Left cardiac atrium (tissue), 4 donors: ENCODE measurements at places on chromosomes 16 and 17. TPM values are rescaled to one million over a fixed set of nuclear protein-coding genes. Genes with fewer than 3 reads are reported as not detected.

Gene FAHD1
- 21.2 TPM for total RNA-seq

Gene SSTR5
- total RNA-seq = 10.7 TPM

Gene HOXB4
- total RNA-seq = 0.31 TPM

Gene NLRC3
- total RNA-seq = 1.0 TPM

Gene ZNF385C
- 0.27 TPM for total RNA-seq

Gene SOX9
- total RNA-seq = 16.3 TPM

GRCh38 chr17:47751471-47751870, 18.4 kb downstream of the TBX21 start:
- DNase-seq = no peak

- no peak for DNase-seq
Measured at GRCh38 chr16:72818236-72818845, 229.6 kb downstream of the ZFHX3 start.

GRCh38 chr16:65546353-65546791, 424.5 kb upstream of the CDH11 start:
- DNase-seq = no peak

- no peak for DNase-seq
Measured at GRCh38 chr16:769184-769784, 8.8 kb downstream of the MSLN start.

DNA sequence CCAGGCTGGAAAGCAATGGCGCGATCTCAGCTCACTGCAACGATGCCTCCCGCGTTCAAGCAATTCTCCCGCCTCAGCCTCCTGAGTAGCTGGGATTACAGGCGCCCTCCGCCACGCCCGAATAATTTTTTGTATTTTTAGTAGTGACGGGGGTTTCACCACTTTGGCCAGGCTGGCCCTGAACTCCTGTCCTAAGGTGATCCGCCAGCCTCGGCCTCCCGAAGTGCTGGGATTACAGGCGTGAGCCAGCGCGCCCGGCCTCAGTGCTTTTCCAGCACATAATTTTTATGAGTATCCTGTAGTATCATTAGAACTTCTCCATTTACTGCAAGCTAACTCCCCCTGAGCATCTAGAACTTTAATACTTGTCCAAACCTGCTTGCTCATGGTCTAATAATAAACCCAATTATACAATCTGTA, 1.8 kb downstream of the UBE2G1 start:
- DNase-seq = no peak

DNA sequence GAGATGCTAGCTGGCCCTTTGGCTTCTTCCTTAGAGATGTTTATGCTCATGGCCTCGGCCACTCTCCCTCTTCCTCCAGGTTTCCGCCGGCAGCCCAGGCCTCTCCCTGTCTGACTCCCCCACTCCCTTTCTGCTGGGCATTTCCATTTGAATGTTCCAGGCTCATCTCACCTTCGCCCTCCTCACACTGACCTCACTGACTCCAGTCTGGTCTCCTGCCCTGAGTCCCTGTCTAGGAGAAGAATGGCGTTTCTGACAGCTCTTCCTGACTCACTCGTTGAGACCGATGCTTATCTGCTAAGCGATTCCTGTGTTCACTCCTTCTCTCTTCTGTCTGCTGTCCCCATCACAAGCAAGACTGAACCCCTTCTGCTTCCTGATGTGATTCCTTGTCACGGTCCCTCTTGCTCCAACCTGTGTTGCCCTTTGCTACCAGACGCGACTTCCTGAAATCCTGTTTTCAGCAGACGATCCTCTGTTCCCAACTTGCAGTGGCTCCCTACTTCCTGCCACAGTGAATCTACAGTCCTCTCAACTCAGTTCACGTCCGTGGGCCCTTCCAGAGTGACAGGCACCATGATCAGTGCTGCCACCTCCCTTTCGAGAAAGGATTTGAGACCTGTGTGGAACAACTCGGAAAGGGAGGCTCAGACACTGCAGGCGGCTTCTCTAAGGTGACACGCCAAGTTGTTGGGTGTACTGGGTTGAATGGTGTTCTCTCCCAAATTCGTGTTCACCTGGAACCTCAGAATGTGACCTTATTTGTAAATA, 176.4 kb downstream of the MSI2 start:
- DNase-seq = no peak

- peak; percentile 49 for DNase-seq
Measured at GRCh38 chr16:50246299-50247122, 19.8 kb upstream of the ADCY7 start.

GRCh38 chr17:77565166-77565565, 393.3 kb upstream of the TNRC6C start:
- DNase-seq = no peak

DNA sequence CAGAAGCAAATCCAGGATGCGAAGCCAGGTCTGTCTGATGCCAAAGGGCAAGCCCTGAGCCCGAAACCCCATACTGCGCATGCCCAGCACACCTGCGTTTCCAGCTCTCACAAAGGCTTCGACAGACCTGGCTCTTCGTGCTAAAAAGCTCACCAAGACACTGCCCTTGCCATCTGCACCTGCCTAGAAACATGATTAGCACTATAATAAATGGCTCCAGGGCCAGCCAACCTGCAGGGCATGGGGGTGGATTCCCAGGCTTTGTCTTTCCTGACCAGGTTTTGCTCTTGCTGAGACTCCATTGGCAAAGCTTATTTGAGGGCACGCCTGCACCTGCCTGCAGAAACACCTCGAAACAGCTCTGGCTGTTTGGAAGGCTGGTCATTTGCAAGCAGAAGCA, 14.4 kb upstream of the PLD6 start:
- no peak for DNase-seq

DNA sequence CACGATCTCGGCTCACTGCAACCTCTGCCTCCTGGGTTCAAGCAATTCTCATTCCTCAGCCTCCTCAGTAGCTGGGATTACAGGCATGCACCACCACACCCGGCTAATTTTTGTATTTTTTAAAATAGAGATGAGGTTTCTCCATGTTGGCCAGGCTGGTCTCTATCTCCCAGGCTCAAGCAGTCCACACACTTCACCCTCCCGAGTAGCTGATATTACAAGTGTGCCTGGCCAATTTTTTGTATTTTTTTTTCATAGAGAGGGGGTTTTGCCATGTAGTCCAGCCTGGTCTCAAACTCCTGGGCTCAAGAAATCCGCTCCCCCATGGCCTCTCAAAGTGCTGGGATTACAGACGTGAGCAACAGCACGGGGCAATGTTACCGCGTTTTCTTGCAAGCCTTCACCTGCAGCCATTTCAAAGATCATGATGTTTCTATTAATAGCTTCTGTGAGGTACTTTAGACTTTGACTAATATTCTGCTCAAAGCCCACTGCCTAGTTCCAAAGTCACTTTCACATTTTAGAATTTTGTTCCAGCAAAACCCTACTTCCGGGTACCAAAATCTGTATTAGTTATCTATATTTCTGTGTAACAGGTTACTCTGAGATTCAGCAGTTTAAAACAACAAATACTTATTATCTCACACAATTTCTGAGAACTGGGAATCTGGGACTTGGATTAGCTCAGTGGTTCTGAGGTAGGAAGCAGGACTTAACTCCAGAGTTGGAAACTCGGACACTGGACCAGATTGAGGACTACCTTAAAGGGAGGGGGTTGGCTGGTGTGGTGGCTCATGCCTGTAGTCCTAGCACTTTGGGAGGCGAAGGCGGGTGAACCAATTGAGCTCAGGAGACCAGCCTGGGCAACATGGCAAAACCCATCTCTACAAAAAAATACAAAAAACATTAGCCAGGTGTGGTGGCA, 12.0 kb upstream of the MED13 start:
- DNase-seq = no peak

GRCh38 chr16:11133344-11133943, 122.6 kb downstream of the SOCS1 start:
- DNase-seq = peak; percentile 85

DNA sequence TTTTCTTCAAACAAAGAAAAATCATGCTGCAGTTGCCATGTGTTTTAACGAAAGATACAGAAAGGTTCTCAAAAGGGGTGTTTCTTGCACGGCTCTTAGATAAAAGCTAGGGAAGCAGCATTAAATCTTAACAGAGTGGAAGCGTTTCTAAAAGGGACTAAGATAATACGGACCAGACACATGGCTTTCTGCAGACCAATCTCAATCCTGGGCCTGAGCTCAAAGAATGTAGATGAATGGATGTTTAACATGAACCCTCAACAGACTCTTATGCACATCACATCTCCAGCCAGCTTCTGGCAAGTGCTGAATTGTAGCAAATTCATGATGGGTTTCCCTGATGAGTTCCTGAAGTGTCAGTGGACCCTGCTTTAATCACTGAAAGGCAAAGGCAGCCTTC, 80.2 kb upstream of the COX10 start:
- DNase-seq = no peak

DNA sequence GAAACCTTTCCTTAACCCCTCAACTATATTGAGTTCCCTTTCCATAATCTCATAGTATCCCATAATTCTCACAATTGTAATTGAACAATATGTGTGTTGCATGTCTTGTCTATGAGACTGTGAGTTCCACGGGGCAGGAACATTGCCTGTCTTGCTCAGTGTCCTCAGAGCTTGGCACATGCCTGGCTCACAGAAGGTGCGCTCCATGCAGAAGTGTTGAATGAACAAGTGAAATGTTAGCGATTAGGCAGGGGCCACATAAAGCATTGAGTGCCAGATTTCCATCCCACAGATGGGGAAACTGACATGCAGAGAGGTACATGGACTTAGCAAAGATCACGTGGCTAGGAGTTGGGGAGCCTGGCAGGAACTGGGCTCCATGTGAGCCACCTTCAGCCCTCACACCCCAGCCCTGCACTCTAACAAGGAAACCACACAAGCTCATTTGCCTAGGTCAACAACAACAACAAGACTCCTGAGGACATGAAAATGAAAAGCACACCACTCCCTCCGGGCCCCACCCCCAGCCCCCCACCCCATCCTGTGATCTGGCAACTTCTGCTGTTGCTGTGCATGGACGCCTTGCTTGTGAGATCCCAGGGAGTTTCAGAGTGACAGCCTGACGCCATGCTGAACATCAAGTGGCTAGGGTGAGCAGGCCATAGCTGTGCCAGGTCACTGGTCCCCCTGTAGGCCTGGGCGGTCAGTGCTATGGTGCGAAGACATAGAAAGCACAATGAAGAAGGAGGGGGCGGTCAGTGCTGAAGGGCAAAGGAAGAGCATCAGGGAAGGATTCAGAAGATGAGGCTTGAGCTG, 5.0 kb downstream of the PIK3R5 start:
- DNase-seq = no peak

DNA sequence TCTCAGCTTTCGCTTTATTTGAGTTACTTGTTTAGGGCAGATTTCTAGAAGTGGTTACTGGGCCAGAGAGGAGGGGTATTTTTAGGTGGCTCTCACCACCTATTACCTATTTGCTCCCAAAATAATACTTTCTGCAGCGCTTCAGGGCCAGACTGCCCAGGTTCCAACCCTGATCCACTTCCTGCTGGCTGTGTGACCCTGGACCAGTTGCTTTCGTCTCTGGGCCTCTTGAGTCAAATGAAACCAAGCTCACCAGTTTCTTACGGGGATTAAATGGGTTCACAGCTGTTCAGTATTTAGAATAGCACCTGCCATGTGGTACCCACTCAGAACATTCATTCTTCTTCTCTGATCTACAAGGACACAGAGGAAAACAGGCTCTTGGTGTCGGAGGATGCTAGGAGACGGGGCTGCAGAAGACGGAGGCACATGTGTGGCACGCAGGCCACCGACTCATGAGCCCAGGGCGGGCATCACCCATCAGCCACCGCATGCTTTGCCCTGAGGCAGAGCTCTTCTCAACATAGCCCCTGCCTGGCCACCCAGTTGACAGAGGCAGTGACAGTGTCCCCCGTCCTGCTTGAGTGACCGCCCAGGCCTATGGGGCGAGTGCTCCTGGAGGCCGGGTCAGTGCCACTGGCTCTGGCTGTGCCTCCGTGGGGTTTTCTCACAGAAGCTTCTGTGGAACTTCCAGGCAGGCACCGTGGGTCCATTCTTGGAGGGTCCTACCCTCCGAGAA, 149.0 kb upstream of the PLCG2 start:
- DNase-seq = no peak

DNA sequence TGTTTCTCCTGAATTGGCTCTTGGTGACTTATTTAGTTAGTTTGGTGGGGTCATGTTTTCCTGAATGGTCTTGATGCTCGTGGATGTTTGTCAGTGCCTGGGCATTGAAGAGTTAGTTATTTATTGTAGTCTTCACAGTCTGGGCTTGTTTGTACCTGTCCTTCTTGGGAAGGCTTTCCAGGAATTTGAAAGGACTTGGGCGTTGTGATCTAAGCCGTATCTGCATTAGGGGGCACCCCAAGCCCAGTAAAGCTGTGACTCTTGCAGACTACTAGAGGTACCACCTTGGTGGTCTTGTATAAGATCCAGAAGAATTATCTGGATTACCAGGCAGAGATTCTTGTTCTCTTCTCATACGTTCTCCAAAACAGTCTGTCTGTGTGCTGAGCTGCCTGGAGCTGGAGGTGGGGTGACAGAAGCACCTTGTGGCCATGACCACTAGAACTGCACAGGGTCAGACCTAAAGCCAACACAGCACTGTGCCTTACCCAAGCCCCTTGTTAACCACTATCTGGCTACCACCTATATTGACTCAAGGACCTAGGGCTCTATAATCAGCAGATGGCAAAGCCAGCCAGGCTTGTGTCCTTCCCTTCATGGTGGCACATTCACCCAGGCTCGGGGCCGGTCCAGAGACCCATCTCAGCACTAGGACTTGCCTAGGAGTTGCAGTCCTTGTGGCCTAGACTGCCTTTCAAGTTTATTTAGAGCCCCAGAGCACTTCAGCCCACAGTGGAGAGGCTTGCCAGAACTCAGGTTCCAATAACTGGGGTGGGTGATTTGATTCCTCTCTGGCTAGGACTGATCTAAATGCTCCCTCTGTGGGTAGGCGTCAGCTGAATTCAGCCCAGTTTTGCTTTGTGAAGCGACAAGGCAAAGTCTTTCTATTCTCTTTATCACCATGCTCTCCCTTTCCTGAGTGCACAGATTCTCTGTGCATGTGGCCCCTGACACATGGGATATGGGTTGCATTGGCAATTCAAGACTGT, 11.0 kb downstream of the RNF135 start:
- DNase-seq = no peak

GRCh38 chr17:14545156-14545906, 244.4 kb downstream of the HS3ST3B1 start:
- DNase-seq = no peak

GRCh38 chr17:44774271-44775135, 15.7 kb downstream of the ADAM11 start:
- peak; percentile 89 for DNase-seq

- DNase-seq = no peak
Measured at GRCh38 chr16:84320511-84320910, 25.8 kb downstream of the WFDC1 start.

DNA sequence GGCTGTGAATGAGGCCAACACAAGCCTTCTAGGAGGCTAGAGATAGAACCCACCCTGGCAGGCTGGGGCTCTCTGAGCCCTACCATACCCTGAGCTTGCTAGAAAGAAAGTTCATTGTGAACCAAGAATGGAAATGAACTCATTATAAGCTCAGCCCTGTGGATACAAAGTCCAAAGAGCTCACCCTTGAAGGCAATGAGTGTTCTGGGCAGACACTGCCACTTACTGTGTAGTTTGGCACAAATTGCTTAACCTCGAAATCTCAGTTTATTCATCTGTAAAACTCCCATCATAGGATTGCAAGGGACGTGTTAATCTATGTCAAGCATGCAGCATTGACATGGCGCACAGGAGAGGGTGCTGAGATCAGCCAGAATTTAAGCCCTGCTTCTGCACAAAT, 5.5 kb downstream of the KDM8 start:
- no peak for DNase-seq
